ENCODE measurements at places on chromosomes 2 and 18. TPM values are rescaled to one million over a fixed set of nuclear protein-coding genes. Genes with fewer than 3 reads are reported as not detected.

Gene TMEM247
- not detected for total RNA-seq

Gene UGT1A6
- not detected for total RNA-seq

Gene SMYD1
- total RNA-seq = not detected

Gene ANKRD62
- not detected for total RNA-seq

Gene SH2D6
- total RNA-seq = 0.10 TPM

Gene ANO7
- 0.12 TPM for total RNA-seq
